ENCODE measurements at places on chromosomes 12 and 14. TPM values are rescaled to one million over a fixed set of nuclear protein-coding genes. Genes with fewer than 3 reads are reported as not detected.

Gene SELPLG
- total RNA-seq: 217 TPM

Gene PLEKHD1
- total RNA-seq: 0.07 TPM

Gene SLC25A47
- total RNA-seq: not detected

Gene RNASE1
- not detected for total RNA-seq

Gene DAO
- not detected for total RNA-seq

Gene SRRM4
- not detected for total RNA-seq

Gene RBP5
- total RNA-seq: 0.46 TPM

Gene PLEKHG3
- 33.7 TPM for total RNA-seq

Gene NAV3
- not detected for total RNA-seq

Gene TAS2R8
- total RNA-seq: not detected

Gene PPP1R36
- total RNA-seq: 0.31 TPM

Gene REM2
- total RNA-seq: 3.9 TPM

Gene CACNA1C
- 0.10 TPM for total RNA-seq

Gene LRRC74A
- total RNA-seq: not detected

Gene CLEC6A
- not detected for total RNA-seq

Data from naive thymus-derived CD4-positive, alpha-beta T cell (primary cell).